ENCODE measurements at places on chromosomes 16 and 17.

GRCh38 chr17:55688057-55688456, 34.6 kb downstream of the TMEM100 start:
- DNase-seq, result no peak

GRCh38 chr16:55257966-55258613, 65.9 kb upstream of the IRX6 start:
- peak; percentile 58 for DNase-seq

DNA sequence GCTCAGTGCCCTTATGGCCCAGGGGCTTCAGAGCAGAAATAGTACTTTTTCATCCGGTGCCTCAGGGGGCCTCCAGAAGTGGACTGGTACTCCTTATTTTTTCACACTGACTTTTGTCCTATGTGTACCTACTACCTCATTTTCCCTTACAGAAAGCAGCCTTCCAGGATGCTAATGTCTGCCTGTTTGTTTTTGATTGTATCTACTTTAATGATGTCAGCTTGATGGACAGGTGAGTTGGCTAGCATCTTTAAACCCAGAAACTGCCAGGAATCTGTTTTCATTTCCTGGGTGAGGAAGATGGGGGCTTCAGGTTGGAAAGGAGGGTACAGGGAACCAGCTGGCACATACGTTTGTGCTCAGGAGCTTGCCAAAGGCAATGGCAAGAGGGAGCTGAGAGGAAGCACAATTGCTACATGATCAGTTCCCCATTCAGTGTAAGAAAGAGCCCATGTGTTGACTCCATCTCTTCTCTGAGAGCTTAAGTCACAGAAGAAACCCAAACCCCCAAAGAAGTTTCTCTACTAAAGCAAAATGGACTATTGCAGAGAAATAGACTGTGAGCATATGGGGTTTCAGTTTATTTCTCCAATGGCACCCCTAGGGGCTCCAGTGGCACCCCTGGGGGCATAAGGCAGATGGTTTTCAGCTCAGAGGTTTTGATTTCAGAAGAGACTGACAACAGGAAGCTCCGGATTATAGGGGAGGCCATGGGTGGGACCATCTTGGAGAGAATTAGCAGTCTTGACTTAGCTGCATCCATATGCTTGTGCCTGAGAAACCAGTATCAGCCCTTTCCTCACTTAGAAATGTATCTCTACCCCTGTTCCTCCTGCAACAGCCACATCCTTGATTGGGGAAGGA, 16.3 kb downstream of the LIG3 start:
- DNase-seq, result no peak

DNA sequence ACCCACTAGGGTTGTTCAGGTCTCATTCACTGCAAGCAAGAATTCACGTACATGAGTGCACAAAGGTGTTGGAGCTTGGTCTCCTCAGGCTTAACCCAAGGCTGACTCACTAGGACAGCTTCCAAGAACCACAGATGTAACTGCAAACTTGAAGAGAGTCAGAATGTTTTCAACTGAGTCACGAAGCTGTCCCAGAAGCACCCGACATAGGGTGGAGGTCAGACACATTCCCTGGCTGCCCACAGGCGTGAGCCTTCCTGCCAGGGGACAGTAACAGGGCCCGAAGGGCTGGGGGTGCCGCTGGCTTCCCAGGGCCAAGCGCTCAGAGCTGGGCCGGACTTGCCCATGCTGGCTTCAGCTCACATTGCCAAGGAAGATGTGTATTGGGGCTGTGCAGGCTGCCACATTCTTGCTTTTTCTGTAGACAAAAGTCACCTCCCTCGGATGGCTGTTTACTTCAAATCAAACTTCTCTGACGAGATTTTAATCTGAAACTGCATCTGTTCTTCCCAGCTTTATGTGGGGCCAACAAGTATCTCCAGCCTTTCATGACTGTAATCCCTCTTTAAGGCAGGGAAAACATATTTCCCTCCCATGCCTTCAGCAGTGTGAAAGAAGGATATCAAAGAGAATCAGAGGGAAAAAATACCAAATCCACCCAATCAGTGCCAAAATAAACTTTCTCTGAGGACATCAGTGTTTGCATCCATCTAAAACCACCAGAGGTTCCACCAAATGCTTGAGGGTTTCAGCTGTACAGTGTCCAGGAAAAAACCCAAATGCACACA, 14.3 kb downstream of the CMTM3 start:
- no peak for DNase-seq

DNA sequence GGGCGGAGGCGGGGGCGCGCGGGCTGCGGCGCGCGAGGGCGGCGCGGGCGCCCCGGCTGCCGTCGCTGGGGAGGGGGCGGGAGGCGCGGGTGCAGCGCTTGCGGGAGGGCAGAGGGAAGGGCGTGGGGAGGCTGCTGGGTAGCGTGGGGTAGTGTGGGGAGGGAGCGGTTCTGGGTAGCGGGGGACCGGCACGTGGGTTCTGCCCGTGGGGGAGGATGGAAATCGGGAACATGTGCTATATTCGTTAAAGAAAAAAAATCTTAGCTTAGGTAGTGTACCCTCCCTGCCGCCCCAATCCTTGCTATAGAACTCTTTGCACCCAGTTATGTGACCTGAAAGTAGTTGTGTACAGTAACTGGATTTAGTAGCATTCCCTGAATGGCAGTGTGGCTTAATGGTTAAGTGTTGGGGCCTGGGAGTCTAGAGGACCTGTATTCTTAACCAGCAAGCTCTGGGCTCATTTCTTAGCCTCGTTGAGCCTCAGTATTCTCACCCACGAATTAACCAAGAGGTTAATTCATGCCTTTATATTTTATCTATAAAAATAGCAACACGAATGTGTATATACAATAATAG, 646 bp downstream of the RABEP1 start:
- no peak for DNase-seq

GRCh38 chr17:47957591-47958490, at the start of gene PRR15L:
TSS of gene PRR15L (minus strand) at chr17:47957883. CDS start at chr17:47953234, 4,649 bp downstream.
- no peak for DNase-seq

GRCh38 chr17:7943291-7943690, 11.3 kb downstream of the CNTROB start:
- no peak for DNase-seq

DNA sequence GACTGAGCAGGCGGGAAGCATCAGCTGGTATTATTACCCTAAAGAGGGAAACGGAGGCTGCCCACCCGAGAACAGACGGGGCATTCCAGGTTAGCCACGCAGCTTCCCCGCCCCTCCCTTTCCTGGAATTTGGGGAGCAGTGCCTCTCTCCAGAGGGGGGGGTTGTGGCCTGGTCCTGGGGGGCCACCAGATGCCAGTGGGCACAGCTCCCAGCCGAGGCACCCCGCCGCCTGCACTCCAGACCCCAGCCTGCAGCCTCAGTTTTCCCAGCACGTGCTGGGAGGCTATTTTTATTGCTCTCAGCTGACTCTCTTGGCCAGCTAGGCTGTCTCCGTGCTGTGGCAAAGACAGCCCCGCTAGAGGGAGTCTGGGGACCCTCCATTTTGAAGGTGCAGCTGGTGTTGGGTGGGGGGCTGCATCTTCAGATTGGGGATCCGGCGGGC, 62.7 kb upstream of the GSE1 start:
- DNase-seq, result no peak

- no peak for DNase-seq
These were observed 22.7 kb downstream of the LIG3 start for GRCh38 chr17:35002876-35003551.
